ENCODE measurements at places on chromosomes 11 and 22.

DNA sequence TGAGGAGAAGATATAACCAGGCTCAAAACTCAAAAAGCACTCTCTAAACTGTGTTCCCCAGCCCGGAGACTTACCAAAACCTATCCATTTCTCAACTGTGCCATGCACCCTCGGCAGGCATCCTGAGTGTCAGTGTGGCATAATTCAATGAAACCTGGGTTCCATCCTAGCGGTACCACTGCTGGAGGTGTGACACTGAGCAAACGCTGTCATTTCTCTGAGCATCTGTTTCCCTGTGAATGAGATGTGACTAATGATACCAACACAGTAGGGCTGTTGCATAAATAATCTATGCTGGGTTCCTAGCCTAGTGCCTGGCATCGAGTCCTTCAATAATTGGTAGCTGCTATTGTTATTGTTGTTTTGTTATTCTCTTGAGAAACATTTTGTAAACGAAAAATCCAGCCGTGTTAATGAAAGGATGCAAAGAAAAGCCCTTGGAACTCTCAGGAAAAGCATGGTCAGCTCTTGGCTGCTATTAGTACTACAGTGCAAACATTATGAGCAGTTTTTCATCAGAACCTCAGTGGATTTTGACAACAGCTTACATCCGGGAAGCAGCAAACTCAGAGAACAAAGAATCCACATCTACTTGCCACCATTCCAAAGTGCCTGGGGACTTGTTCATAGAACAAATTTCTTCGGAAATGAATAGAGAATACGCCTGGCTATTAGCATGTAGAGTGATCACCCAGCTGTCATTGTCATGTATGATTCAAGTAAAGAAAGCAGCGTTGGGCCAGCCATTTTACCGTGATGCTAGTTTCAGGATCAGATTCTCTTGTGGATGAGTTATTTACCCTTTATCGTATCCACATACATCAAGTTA lies 53.7 kb downstream of the TECTA start:
- ATAC-seq, result no peak

DNA sequence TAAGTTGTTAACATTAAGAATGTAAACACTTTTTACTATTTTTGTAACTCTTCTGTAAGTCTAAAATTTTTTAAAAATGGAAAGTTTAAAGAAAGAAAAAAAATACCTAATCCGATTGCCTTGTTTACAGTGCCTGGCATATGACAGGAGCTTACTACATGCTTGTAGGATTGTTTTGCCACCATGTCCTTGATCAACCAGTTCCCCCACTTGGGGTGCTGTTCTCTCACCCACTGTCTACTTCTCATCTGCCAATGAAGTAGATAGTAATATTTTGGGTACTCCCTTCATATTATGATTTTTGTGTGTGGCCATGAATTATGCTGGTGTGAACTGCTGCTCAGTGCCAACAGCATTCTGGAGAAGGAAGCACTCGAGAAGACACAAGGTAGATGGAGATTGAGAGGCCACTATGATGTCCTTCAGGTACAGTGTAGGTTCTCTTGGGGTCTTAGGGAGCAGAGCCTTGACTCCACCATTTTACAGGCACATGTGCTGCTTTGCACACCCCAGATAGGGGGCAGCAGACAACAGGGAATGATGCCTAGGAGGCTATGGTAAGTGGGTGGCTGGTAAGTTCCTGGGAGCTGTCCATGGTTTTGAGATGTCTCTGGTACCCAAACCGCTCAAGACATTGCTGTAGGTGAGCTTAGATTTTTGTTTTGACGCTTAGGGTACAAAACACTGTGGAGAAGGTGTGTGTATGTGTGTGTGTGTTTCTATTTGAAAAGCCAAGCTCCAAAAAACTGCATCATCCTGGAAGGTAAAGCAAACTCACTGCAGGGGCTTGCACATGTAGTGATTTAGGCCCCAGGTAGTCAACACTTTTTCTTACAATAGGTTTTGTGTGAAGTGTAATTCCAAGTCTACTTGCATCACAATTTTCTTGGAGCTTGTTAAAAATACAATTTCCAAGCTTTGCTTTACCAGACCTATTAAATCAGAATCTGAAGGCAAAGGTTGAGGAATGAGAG lies 494.5 kb upstream of the LARGE1 start:
- no peak for ATAC-seq

DNA sequence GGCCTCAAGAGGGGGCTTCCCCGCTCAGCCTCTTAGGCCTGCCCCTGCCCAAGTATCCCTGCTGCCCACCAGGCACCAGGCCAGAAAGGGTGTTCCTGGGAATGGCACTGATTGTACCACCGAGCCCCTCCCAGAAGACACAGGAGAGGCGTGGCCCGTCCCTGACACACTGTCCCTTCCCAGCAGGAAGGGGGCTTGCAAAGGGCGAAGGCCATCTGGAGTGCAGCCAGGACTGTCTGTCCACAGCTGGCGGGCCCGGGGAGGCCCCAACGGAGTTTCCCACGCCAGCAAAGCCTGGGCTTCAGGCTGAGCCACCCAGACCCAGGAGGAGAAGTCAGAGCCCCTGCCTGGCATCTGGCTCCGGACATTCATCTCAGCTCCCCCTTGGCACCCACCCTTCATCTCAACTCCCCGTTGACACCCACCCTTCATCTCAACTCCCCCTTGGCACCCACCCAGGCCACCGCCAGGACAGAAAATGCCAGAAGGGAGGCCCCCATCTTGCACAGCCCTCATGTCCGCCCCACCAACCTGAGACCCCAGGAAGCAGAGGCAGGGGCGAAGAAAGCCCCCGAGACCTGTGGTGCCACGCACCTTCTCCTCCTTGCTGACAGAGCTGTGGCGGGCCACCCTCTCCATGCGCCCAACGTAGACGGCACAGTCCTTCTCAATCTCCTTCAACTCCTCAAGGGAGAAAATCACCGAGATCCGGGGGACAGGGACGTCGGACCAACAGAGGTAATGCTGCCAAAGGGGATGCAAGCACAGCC lies 19.4 kb downstream of the TUBGCP6 start:
- no peak for ATAC-seq

GRCh38 chr22:28249402-28249801 lies 330.3 kb upstream of the PITPNB start:
- ATAC-seq, result no peak

DNA sequence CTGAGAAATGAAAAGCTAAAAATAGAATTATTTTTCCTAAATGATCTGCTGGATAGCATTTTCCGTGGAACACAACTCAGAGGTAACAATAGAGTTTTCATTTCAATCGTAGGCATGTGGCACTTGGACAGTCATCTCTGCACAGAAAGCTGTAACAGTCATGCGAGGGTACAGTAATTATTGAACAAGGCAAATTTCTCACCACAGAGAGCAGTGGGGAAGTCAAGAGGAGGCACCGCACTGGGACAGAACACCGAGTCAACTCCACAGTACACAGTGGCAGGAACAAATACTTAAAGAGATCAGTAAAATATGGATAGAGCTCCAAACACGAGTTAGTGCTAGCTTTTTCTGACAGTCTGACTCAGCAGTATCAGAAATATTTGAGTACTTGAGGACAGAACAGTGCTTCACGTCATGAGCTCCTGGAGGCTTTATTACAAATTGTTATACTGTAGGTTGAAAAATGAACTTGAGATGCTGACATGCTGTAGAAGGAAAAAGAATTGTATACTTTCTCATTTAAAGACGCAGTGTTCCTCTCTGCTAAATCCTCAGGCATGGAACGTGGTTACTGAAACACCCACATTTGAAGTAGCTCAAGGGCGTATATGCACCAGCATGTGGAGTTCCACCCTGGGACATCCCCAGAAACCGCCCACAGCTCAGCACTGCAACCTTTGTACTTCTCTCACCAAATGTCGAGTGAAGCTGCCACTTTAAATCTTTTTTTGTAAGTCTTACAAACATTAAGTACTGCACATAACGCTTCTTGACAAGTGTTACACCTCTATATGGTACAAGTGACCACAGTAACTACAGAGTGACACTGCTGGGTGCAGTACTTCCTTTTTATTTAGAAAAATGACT lies 27.4 kb upstream of the YPEL1 start:
- ATAC-seq, result peak; percentile 75

- ATAC-seq, result no peak
These were observed 360.8 kb downstream of the TBC1D22A start for GRCh38 chr22:47123006-47123826.

- ATAC-seq, result no peak
These were observed 37.5 kb upstream of the RTL6 start for GRCh38 chr22:44535362-44536095.

All from activated CD4-positive, CD25-positive, alpha-beta regulatory T cell treated with anti-CD3 and anti-CD28 coated beads, Interleukin-2, amount 50 U/mL, for 24 hours (primary cell).